ENCODE measurements at places on chromosomes 5 and 9.

DNA sequence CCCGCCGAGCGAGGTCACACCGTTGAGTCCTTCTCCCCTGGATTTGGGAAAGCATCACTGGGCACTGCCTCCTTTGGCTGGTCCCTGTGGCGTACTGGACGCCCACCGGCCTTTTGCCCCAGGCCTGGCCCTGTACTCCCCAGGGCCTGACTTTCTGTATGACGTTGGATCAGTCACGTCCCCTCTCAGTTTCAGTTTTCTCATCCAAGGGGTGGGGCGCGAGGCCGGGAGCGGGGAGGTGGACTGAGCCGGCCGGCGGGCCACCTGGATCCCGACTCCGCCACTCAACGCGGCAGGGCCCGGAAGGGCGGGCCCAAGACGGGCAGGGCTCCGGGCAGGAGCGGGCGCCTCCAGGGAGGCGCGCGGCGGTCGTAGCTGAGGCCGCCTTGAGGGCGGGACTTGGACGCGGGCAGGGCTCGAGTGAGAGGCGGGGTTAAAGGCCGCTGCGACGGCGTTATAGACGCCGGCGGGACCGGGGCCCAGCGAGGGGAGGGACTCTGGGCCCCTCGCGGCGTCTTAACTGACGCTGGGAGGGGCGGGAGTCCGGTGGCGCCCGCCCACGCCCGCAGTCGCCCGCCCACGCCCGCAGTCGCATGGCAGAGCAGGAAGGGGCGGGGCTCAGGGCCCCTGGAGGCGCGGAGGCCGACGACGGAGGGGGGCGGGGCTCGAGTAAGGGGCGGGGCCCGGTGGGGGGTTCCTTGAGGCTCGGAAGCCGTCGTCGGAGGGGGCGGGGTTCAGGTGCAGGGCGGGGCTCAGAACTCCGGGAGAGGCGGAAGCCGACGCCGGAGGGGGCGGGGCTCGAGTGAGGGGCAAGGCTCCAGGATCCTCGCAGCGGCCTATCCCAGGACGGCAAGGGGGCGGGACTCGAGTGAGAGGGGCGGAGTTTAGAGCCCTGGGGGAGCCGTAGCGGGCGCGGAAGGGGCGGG is 549 bp upstream of the CARD19 start:
- DNase-seq, result peak; percentile 99

DNA sequence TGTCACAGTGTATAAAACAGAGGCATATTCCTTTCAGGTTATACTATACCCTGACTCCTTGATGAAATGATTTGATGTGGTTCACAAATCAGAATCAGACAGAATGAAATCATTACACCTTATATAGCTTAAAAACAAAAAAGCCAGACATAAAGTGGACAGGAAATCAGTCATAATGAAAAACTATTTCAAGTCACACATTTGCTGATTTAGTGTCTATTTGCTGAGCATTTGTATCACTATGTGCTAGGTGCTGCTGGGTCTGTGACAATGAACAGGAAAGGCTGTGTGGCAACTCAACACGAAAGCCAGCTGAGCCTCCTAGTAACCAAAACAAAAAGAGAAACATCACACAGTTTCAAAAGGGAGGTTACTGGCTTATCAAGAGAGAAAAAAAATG is 194.0 kb downstream of the EFNA5 start:
- DNase-seq, result no peak

- DNase-seq, result no peak
Observed at GRCh38 chr9:128404560-128404959, 16.1 kb upstream of the CERCAM start.

DNA sequence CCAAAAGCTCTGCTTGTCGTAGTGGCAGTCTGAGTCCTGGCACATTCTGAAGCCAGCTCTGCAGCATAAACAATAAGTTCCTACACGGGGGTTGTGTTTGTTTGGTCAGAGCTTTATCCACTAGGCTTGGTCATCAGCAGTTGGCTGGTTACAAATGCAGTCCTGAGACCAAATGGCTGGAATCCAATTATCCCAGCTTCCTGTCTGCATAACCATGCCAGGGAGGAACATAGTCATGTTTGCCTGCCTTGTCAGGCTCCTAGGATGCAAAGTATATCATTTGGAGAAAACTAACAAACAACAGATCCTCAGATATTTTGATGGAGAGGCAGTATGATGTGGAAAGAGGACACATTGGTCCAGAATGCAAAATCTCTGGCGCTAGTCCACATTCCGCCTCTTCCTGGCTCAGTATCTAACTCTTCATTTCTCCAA is 85.8 kb downstream of the FBXO38 start:
- DNase-seq, result no peak

DNA sequence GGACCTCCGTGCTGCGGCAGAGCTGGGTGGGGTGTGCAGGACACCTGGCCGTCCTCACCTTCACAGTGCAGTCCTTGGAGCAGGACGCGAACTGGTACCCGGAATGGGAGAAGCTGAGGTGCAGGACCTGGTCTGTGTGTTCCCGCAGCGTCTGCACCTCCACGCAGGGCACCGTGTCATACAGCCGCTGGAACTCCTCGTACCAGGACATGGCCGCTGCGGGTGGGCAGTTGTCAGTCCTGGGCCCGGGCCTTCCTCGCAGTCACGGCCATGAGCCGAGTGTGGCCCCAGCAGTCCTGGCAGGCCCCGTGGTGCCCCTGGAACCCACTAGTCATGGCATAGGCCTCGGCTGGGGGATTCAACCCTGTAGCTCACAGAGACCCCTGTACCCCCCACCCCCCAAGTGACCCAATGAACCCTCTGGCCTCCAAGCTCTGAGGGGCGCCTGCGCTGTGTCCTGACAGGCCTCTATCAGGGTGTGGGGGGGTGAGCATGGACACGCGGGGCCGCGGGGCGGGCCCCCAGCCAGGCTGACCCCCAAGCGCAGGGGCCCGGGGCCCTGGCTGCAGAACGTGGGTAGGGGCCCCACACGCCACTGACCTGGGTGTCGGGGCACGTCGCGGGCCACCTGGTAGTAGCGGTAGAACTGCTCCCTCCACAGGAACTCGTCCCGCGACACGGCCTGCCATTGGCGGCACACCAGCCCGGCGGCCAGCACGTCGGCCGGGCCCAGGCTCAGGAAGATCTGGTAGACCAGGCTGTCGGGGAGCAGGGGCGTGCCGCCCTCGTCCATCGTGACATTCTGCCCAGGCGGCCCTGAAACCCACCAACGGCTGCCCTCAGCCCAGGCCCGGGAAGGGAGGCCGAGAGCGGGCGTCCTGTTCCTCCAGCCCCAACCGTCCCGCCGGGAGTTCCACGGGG is 987 bp downstream of the FBXW5 start:
- DNase-seq, result peak; percentile 14

GRCh38 chr5:134063188-134063820 is 51.2 kb upstream of the TCF7 start:
- DNase-seq, result no peak

- no peak for DNase-seq
Observed at GRCh38 chr5:61202213-61202612, 39.9 kb upstream of the SMIM15 start.

Data from tibial nerve (tissue), 4 donors.